ENCODE measurements at places on chromosomes 6 and 20. TPM values are rescaled to one million over a fixed set of nuclear protein-coding genes. Genes with fewer than 3 reads are reported as not detected.

The VSTM2L gene
- 0.29 TPM for total RNA-seq

The HTR1B gene
- total RNA-seq: 1.1 TPM

DNA sequence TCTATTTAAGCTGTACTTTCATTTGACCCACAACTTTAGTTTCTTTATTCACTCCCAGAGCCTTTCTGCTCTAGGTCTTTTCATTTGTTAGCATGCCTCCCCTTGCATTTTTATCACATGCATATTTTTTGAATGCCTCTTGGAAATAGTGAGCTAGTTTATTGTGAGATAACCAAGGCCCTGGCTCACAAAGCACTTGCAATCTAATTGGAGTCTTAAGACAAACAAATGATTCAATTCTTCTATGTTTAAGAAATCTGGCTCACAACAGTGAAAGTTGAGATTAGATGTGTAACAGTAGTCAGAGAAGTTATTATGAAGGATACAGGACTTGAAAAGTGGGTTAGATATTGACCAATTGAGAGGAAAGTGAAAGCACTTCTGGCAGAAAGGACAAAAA lies 173.4 kb downstream of the MOXD1 start:
- peak; percentile 29 for DNase-seq

GRCh38 chr20:63681609-63682142 lies 14.8 kb upstream of the TNFRSF6B start:
- DNase-seq: no peak

DNA sequence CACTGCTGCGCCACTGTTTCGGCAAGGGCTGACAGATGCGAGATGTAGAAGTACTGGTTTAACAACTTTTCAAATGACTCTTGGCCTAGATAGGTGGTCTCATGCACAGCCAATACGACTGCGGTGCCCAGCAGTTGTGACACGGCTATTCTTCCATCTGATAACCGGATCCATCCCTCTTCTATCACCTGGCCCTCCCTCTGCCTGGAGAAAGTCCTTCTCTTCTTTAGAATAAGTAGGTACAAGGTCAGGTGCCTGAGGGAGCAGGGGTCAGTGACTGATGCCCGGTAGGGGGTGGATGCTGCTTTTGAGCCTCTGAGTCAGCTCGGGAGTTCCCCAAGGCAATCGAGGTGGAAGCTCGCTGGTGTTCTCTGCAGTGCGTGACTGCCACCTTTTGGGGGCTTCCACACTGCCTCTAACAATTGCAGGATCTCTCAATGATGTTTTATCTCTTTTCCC lies 166.8 kb upstream of the GRIK2 start:
- no peak for DNase-seq
